ENCODE measurements at places on chromosomes 6 and 20.

DNA sequence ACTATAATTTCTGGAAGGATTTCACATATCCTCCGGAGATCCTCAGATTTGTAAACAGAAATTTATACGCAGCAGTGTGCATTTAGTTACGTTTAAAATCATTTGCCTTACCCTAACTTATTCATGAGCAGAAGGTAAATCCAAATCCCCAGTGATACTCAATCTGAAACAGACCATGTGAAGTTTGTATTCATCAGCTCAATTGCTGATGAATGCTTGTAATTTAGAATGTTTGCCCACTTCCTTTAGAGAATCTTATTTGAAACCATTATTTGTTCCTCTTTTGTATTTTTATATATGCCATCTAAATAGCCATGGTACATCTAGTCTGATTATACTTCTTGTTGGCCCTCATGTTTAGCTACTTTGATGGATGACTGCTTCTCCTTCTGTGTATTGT is 15.4 kb downstream of the TAAR1 start:
- DNase-seq: no peak

DNA sequence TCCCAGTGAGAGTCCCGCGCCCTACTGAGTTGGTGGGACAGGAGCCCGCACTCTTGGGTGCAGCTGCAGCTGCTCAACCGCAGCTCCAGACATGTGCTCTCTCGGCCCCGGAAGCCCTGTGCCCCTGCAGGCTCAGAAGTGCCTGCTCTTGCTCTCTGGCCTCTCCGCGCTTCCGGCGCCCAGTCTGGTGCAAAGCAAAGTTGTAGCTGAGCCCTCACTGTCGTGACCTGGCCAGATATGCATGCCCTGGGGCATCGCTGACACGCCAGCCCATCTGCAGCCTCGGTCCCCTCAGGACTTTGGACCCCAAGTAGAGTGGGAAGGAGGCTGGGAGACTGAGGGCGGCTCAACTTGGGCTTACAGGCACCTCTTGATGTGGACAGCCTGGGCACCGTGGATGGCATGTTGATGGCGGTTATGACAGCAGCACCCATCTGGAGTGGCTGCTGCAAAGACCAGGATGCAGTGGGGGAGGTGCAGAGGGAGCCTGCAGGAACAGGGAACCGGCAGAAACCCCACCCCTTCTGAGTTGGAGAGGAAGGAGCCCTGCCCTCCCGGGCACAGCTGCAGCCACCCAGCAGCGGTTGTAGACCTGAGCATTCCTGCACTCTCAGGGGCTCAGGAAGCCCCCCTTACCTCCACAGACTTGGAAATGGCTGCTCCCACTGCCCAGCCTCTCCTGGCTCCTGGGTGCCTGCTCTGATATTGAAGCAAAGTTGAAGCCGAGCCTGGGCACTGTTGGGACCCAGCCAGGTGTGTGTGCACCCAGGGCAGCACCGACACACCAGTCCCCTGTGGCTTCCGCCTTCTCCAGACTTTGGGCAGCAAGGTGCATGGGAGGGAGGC is 462.6 kb downstream of the TBC1D32 start:
- no peak for DNase-seq

DNA sequence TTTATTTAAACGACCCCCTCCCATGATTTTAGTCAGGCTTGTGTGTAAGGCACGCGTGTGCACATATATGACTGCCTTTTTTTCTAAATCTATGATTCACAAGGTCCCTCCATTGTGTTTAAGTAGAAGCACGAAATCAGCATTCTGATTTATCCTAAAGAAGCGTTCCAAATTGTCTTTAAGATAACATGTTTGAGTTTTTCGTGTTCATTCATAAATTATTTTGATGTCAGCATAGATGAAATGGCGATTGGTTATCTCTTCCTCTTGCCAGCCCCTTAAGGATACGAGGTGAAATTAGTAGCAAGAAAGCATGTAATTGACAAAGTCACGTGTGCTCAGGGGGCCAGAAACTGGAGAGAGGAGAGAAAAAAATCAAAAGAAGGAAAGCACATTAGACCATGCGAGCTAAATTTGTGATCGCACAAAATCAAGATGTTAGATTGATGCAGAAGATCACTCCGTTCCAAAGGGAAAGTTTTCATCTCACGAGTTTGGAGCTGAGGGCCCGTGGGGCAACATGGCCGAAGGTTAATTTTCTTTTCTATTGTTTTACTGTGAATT is at the start of gene LIN28B:
TSS of gene LIN28B (plus strand) at position 377 of the 564 bp plus-strand sequence. CDS start at position 521, 144 bp downstream.
- DNase-seq: no peak

DNA sequence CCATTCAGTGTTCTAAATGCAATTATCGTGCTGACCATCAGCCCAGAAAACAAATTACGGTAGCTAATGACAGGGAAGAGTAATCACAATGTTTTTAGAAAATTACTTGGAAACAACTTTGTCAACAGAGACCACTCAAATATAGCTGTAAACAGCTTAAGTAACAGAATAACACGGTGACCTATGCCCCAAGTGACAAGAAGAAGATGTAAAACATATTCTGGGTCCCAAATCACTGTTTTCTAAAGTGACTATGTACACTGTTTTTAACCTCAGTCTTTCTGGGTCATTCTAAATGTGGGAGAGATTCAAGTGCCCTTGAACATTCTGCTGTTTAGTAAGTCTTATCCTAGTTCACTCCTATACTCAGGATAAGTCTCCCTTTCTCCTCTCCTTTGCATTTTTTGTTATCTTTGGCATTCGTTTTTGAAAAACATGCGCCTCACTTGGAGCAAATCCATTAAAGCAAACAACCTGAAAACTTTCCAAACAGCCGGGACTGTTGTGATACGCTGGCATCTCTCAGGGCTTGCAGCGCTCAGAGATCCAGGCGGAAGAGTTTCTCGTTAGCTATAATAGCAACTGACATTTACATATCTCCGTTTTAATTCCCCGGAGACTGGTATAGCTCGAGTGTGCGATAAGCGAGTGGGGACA is 114.5 kb upstream of the SOX4 start:
- DNase-seq: peak; percentile 77

DNA sequence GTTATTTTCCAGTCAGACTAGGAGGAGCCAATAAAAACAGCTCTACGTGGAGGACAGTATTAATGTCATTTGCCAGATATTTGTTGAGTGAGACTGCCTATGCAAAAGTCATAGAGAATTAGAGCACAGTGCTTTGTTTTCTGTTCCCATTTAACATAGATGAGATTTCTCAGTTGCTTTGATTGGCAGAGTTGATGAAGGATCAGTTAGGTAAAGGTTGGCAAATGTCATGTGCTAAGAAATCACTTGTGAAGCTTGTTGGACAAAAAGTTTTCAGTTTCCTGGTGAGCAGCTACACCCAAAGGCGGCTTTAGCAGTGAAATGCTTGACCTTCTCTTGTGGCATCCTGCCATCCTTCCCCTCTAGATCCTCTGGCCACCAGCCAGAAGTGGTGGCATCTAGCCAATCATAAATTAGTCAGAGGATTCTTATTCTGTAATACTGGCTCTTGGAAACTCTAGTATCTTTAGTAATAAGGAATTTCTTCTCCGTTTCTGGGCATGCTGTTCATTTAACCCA is 37.0 kb downstream of the BCKDHB start:
- DNase-seq: peak; percentile 86

DNA sequence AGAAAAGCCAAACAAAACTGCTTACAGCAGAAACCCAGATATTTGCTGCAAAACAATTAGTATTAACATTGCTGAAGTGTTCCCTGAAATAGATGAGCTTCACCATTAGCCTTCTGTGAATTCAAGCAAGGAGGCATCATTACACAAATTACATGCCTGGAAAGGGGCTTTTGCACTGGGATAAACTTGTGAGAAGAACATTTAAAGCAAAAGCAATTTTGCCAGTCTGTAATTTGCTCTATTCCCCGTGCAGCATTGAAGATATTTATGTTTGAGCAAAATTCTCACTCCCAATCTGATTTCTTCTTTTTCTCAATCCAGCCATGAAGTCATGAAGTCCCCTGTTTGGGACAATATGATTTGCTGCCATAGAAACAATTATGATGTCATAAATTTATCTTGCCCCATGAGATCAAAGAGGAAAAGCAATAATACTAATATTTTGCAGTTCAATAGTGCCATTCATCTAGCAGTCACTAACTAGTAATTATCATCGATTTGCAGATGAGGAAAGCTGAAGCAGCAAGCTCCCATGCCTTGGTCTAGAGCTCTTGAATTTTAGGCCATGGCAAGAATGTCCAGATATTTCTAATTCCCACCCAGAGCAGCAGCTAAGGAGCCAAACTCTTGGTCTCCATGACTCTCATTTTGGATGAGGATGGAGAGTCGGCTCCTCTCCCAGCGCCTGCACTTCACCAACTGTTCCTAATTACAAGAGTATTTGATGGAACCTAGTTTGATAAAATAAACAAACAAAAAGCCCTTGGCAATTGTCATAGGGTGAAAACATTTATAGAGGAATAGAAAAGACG is 49.5 kb upstream of the CCN6 start:
- no peak for DNase-seq

- DNase-seq: peak; percentile 57
These were observed 9.9 kb upstream of the PSMF1 start for GRCh38 chr20:1108437-1108920.

DNA sequence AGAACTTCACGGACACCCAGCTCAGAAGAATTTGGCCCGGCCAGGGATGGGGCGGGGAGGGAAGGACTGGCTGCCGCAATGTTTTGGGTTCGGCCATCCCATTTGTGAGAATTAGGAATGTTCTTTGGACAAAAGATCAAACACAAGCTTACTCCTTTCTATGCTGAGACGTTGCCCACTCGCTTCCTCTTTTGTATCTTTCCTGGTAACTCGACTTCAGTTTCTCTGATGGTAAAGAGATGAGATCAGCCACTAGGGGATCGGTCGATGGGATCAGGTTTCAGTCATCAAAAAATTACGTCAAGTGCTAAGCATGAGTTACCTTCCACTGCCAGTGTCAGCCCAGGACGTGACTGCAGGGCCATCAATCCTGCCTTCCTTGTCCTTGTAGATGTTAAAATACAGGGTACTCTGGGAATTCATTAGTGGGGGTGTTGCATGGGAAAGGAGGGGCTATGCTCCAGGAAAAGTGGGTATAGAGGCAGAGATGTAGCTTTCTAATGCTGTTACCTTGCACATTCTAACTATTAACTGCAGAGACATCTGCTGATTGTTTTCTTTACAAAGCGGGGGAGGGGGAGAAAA is 190.2 kb downstream of the TSHZ2 start:
- peak; percentile 64 for DNase-seq

- no peak for DNase-seq
These were observed 200.7 kb downstream of the KHDC1L start for GRCh38 chr6:73024598-73024997.

DNA sequence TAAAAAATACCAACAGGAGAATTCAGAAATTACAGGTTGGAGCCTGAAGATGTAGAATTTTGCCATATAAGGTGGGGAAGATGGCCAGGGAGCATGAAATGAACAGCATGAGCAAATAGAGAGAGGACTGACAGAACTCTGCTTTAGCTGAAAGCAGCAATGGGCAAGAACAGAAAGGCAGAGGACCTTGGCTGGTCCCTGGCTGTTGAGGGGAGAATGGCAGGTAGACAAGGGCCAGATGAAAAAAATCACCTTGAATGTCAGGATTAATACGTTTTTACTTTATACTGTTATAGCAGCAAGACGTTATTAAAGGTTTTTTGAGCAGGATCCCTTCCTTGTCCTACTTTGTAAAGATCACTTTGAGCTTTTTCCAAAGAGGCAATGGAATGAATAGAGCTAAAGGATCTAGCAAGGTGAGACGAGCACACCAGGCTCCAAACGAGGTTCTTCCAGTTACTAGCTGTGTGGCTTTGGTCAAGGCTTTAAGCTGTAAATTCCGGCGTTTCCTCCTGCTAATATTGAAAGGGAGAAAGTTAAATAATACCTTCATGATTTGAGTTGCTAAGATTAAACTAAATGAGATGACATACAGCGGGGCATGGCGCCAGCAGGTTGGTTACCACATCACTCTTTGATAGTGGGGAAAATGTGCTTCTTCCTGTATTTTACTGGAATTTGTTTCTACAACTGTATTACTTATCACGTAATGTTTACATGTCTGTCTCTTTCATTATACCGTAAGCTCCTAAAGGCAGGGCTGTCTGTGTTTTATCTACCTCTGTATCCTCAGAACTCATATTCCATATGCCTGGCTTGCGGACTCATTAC is 776 bp downstream of the PPIL1 start:
- DNase-seq: peak; percentile 37

GRCh38 chr6:142653710-142654420 is 291.1 kb downstream of the HIVEP2 start:
- DNase-seq: no peak

GRCh38 chr20:10433014-10433622 is 904 bp downstream of the MKKS start:
- DNase-seq: no peak

DNA sequence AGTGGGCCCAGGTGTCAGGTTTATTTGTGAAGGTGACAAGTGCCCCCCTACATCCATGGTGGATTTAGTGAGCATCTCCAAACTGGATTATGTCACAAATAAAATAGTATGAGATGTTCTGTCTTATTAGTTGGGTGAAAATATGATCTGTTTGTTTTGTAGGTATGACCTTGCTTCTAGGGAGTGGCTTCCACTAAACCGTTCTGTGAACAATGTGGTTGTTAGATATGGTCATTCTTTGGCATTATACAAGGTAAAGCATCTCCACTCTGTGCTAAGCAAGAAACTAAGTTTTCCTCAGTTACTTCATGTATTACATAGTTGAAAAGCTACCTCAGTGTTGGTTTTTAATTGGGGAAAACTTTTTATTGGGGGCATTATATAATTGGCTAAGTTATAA is 88.4 kb downstream of the ATRN start:
- DNase-seq: no peak

DNA sequence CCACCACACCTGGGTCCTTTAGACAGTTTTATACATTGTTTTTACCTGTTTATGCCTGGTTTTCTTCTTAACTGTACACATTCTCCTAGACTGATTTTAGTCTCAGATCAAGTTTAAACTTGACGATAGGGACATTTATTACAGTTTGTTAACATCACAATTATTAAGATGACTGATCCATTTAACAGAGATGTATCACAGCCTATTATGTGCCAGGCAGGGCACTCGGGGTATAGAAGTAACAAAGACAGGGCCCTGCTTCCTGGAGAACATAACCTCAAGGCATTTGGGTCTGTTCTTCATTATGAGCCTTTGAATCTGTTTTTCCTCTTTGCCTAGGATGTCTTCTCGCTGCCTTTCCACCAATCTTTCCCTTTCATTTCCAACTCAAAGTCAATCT is 380.5 kb downstream of the ESR1 start:
- DNase-seq: no peak

GRCh38 chr20:47173596-47174216 is 182.8 kb downstream of the ZMYND8 start:
- DNase-seq: no peak

GRCh38 chr6:156833755-156834154 is 56.6 kb downstream of the ARID1B start:
- DNase-seq: no peak

DNA sequence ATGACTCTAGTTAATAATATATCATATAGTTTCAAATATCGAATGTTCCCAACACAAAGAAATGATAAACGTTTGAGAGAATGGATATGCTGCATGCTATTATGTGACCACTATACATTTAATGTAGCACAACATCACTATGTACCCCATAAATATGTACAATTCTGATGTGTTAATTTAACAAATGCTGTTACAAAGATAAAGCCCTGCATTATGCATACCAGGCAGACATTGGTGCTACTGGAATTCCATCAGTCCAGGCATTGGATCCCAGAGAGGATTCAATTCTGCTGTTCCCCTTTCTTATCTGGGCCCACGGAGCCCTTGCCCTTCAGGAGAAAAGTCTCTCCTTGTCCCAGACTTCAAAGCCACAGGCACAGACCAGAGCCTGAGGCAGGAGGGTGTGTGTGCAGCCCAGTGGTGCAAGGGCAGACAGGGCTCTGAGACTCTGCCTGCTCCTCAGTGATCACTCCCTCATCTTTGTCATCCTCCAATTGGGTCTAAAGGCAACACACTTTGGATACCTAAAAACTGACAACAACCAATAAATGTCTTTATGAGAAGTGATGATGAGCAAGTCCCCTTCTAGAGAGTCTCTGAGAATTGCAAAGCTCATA is 45.2 kb downstream of the PSMG4 start:
- no peak for DNase-seq
